ENCODE measurements at places on chromosomes 3 and 15.

- DNase-seq: no peak
Observed at GRCh38 chr3:186496635-186497034, 47.5 kb downstream of the CRYGS start.

DNA sequence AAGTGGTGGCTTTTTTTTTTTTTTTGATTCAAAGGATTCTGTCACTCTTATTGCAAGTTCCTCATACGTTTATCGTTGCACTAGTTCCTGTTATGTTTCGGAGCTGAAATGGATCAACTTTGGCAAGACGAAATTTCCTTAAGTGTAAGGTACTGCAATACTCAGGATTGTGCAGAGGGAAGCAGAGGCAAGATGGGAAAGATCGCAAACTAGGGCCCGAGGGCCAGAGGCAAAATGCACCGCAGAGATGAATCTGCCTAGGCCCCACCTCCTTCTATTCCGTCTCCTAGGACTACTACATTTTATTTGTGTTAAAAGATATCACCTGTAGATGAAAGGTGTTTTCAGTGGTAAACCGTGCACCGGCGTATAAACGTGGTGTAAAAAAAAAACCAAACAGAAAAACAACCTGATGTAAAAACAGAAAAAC is 331 bp downstream of the RNU6-1 start:
- DNase-seq: peak; percentile 76

- no peak for DNase-seq
Observed at GRCh38 chr15:91488452-91488851, 365.1 kb upstream of the SLCO3A1 start.

DNA sequence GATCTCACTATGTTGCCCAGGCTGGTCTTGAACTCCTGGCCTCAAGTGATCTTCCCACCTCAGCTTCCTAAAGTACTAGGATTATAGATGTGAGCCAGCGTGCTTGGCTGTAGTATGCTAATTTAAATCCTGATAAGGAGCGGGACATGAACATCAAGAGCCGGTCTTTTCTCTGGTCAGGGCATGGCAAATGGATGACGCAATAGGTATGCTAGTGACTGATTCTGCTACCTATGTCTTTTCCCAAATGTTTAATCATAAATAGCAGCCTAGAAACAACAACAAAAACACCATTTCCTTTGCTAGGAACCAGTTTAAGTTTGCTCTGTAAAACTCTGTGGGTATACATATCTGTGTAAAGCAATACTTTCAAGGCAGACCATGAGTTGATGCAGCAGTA is 64.7 kb downstream of the STARD9 start:
- no peak for DNase-seq

DNA sequence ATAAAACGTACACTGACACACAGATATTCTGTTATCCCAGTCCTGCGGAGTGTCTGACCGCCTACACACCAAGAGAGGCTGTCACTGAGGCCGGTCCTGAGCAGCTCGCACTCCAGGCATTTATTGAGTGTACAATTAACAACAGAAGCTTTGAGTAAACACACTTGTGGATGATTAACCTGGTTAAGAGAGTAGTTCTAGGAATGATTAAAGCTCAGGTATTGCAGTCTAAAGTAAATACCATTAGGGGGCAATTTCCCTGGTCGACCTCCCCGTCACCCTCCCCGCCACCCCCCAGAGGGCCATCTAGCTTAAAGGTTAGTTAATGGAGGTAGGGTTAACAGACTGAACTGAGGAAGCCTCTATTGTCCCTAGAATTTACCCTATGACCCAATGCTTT is 1278.5 kb downstream of the NSUN3 start:
- no peak for DNase-seq

DNA sequence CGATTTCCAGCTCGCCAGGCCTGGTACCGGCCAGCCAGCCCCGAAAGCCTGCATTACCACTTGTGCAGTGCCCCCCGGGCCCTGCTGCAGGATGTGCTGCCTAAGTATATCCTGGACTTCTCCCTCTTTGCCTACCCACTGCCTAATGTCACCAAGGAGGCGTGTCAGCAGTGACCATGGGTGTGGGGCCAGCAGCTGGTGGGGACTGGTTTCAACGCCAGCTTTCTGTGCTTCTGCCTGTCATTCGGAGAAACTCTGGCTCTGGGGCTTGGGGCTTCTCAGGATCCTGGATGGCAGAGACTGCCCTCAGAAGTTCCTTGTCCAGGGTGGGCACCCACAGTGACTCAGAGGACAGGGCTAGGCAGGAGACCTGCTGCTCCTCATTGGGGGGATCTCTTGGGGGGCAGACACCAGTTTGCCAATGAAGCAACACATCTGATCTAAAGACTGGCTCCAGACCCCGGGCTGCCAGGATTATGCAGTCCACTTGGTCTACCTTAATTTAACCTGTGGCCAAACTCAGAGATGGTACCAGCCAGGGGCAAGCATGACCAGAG is 1.5 kb downstream of the CHST14 start:
- no peak for DNase-seq

DNA sequence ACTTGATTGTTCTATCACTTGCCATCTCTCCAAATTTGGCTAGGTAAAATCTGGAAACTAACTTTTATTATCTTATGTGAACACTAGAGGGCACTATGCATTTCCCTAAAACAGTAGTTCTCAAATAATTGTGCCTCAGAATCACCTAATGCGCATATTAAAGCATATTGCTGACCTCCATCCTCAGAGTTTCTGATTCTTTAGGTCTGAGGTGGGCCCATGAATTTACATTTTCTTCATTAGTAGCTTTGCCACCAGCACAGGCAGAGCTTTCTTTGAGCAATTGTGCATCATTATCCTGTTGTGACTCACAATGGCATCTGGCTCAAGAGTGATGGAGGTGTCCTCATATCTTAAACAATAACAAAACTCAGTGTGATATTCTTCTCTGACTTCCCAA is 17.5 kb upstream of the BCHE start:
- DNase-seq: peak; percentile 11

GRCh38 chr15:35289024-35289617 is 204.0 kb upstream of the NANOGP8 start:
- DNase-seq: peak; percentile 58

GRCh38 chr3:161559177-161559998 is 62.8 kb downstream of the OTOL1 start:
- no peak for DNase-seq

- no peak for DNase-seq
Observed at GRCh38 chr3:185831195-185831594, 6.4 kb upstream of the IGF2BP2 start.
